ENCODE measurements at places on chromosomes 5 and 9.
A peak's percentile ranks its signal among the peaks of the same experiment; 100 is the strongest.

DNA sequence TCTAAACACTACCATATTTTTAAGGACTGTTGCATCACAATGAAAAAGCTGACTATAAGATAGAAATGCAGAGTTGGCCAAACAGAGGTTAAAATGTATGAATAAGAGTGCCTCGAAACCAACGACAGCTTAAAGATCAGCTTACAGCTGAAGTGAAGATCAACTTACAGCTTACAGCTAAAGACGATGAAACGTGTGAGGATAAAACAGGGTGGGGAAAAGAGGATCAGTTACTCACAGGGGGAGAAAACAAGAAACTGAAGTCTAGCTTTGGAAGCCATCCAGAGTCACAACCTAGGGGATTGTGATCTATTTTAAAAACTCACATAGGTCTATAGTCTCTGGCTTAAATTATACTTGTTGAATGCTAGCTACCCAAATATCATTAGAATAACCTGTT lies 220.0 kb downstream of the SNCAIP start:
- DNase-seq, result peak; percentile 57

- DNase-seq, result peak; percentile 58
Measured at GRCh38 chr5:66306105-66306843, 162.2 kb downstream of the SREK1 start.

DNA sequence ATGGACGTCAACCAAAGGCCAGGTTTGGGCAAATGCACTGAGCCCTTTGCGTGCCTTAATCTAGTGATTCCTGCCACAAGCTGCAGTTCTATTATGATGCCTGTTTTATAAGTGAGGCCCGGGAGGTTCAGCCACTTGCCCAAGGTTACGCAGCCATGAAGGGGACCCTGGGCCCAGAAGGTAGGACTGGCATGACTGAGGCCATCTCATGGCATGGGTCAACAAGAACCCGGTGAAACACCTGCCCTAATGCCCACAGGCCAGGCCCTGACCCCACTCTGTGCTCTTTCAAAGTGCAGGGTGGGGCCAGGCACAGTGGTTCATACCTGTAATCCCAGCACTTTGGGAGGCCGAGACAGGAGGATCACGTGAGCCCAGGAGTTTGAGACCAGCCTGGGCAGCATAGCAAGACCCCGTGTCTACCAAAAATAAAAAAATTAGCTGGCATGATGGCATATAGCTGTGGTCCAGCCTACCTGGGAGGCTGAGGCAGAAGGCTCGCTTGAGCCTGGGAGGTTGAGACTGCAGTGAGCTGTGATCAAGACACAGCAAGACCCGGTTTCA lies 8.6 kb downstream of the NINJ1 start:
- no peak for DNase-seq

DNA sequence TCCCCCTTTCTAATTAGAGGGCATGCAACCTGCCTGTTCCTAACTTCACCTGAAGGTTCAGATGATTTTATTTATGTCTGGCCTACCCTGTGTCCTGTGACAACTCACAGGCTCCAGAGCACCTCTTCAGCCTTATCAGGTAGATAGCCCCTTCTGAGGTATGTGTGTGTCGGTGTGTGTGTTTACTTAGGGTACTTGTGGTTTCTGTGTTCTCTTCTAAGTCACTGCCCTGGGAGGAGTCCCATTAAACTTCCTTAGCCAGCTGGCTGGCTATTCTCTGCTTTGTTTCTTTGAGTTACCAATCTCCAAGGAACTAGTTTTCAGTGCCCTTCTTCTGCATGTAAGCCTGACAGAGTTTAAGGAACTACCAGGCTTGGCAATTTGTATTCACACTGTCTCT lies 74.9 kb downstream of the UNC13B start:
- DNase-seq, result no peak

- no peak for DNase-seq
Measured at GRCh38 chr9:35114840-35115628, 628 bp downstream of the ATOSB start.

- DNase-seq, result no peak
Measured at GRCh38 chr9:125172031-125172755, 17.4 kb downstream of the PPP6C start.

DNA sequence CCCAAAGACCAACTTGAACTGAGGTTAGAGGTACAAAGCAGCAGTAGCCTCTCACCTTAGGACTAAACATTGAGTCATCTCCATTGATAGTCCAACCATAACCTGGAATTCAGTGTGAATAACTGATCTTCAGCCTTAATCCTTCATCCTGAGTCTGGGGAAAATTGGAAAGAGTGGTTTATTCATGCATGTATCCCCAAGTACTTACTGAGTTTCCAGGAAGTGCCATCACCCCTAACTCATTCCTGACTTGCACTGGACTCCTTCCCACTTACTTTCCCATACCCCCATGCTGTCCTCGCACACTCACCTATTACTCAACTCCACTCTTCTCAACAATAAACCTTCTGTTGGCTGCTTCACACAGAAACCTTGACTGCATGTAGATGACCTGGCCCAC lies 161.4 kb upstream of the ZNF462 start:
- DNase-seq, result no peak

- no peak for DNase-seq
Measured at GRCh38 chr9:5485378-5486085, 24.8 kb upstream of the PDCD1LG2 start.

GRCh38 chr5:36887532-36887931 lies 11.0 kb downstream of the NIPBL start:
- DNase-seq, result no peak

GRCh38 chr5:140548300-140548688 lies 832 bp downstream of the EIF4EBP3 start:
- no peak for DNase-seq

- DNase-seq, result peak; percentile 78
Measured at GRCh38 chr5:863244-863805, 12.5 kb upstream of the ZDHHC11 start.

GRCh38 chr9:116002181-116002580 lies 151.4 kb upstream of the PAPPA start:
- DNase-seq, result no peak

DNA sequence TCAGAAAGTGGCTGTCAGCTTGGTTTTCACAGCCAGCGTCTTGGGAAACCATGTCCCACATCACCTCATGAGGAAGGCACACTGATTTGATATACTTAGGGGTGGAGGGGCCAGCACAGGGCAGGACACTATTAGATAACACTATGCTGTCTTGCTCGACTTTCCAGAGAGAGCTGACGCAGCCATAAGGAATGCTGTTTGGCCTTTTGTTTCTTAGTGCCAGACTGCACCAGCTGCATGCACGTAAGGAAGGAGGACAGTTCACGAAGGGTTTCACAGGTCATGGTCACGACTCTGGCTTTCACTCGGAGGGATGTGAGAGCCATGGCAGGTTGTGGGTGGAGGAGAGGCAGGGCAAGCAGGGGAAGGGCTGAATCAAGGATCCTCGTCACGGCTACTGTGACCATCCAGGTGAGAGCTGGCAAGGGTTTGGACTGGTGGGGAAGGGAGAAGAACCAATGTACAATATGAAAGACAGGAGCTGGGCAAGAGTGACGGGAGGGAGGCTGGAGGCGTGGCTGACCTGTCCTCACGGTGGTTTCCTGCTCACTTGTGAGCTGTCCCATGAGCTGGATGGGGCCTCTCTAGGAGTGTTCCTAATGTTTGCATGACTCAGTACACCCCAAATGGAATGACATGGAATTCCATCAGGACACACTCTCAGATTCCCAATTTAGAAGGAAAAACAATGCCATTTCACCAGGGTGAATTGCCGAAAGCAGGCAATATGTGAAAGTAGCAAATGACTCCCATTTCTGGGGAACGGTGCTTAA lies 61.7 kb downstream of the OTULIN start:
- DNase-seq, result no peak
